ENCODE measurements at places on chromosomes 5 and 9. TPM values are rescaled to one million over a fixed set of nuclear protein-coding genes. Genes with fewer than 3 reads are reported as not detected.

DNA sequence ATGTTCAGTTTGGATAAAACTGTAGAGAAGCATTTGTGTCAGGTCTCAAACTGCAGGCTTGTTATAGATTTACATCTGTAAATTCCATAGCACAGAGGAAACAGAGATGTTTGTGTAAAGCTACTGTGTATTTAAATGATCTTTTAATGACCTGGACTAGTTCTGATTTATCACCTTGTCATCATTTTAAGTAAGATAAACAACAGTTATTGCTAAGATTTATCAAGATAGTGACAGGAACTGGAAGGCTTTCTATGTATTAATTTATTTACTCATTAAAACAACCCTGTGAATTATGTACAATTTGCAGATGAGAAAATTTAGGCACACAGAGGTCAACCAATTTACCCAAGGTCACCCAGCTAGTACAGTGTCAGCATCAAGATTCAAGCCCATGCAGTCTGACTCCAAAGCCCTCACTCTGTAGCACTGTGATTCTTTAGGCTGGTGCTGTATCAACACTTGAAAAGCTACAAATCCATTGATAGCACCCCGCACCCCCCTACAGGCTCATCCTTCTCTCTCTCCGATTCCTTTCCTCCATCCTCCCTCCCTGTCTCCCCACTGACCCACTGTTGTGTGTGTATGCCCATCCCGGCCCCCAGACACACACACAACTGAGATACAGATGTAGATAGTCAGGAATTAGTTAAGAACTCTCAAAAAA, 184.5 kb downstream of the FBN2 start:
- no peak overlapping the region for H3K27ac ChIP-seq
- no peak overlapping the region for H3K4me3 ChIP-seq
- H3K36me3 ChIP-seq, result no peaks in the 10 kb centered on the region
- DNase-seq, result no peak
- no peaks in the 10 kb centered on the region for H3K4me1 ChIP-seq

DNA sequence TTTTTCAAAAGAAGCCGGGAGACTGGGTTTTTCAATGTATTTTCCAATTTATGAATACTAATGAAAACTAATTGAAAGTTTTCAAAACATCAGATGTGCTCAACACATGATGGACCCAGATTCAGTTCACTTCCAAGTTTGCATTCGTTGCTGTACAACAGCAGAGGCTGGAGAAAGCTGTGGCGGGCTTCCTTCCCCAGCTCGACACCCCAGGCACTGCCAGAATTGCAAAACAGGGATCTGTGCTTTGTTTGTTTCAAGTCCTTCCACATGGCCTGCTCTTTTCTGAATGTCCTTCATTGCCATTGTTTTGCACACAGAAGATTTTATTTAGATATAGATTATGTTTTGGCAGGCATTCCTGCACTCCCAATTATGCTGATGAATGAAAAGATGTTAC, 30.3 kb upstream of the INSYN2B start:
- H3K36me3 ChIP-seq, result peaks cover 10% of the 10 kb centered on the region
- no peak for DNase-seq
- no peak overlapping the region for H3K27ac ChIP-seq

- no peak overlapping the region for H3K4me3 ChIP-seq
- peaks cover 17% of the 10 kb centered on the region for H3K4me1 ChIP-seq
- H3K36me3 ChIP-seq, result peaks cover 8% of the 10 kb centered on the region
- no peak overlapping the region for H3K27ac ChIP-seq
- DNase-seq, result no peak
- no peaks in the 10 kb centered on the region for H3K27me3 ChIP-seq
These were observed 85.5 kb downstream of the LNPEP start for GRCh38 chr5:97021416-97021815.

Gene PCDHB9
- 0.05 TPM for total RNA-seq

Gene PTGS1
- 0.17 TPM for total RNA-seq

Gene SLC25A51
- total RNA-seq, result 32.4 TPM

Gene WNT8A
- total RNA-seq, result not detected
